ENCODE measurements at places on chromosomes 5 and 9. TPM values are rescaled to one million over a fixed set of nuclear protein-coding genes. Genes with fewer than 3 reads are reported as not detected.

Gene AK8
- 0.09 TPM for total RNA-seq

Gene ACOT12
- total RNA-seq: not detected

Gene SMC2
- total RNA-seq: 15.5 TPM

Gene SIT1
- total RNA-seq: not detected

Gene SAXO1
- not detected for total RNA-seq

Gene DAB2
- 129 TPM for total RNA-seq

Gene DNAH5
- total RNA-seq: 0.17 TPM

Gene CATSPER3
- total RNA-seq: not detected

Gene FOXD4L4
- 0.17 TPM for total RNA-seq

Gene ALDH7A1
- 28.7 TPM for total RNA-seq

Gene MAP1B
- 134 TPM for total RNA-seq

Gene CNOT8
- 114 TPM for total RNA-seq

Gene AQP3
- total RNA-seq: 0.51 TPM

Gene CDO1
- total RNA-seq: 3.3 TPM

- no peak for DNase-seq
Observed at GRCh38 chr5:168647083-168647482, 67.9 kb upstream of the PANK3 start.

DNA sequence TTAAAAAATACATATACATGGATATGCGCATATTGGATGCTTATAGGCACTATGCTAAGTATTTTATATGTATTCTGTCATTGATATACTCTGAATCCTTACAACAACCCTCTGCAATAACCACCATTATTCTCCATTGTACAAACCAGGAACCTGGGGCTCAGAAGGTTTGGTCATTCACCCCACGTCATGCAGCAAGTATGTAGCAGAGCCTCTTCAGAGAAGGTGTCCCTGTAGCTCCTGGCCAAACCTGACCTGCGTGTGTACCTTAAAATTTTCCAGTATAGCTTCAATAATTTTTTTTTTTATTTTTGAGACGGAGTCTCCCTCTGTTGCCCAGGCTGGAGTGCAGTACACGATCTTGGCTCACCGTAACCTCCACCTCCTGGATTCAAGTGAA is 51.9 kb downstream of the MFAP3 start:
- no peak for DNase-seq

DNA sequence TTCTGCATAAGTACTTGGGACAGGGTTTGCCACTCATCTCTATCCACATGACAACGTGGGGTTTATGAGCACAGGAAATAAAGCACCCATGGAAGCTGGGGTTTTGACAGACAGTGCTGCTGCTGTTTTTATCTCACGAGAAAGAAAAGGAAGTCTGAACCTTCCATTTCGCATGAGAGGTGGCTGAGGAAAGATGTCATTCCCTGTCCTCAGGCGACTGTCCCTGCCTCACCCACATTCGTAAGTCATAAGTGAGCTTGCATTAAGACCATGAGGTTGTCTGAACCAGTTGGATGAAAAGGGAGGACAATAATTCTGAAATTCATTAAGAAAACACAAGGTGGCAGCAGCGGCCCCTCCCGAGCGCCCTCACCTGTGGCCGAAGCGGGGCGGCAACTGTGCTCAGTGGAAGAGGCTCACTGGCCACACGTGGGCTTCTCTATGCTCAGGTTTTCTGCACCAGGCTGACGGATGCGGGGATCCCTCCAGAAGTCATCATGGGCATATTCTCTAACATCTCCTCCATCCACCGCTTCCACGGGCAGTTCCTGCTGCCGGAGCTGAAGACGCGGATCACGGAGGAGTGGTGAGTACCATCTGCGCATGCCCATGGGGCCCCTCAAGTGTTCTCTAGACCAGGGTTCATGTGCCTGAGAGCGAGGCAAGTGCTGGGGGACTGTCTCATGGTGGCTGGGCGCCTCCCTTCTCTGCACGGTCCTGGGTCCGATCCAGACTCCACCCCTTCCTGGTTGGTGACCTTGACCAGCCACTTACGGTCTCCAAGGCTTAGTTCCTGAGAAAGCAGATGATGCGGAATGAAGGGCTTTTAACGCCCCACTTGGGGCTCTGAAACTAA is 54.7 kb upstream of the SUSD3 start:
- peak; percentile 70 for DNase-seq

- peak; percentile 89 for DNase-seq
Observed at GRCh38 chr5:157528036-157528632, 47.4 kb downstream of the ADAM19 start.

GRCh38 chr9:133509179-133510083 is 15.3 kb downstream of the MYMK start:
- DNase-seq: peak; percentile 5

- peak; percentile 74 for DNase-seq
Observed at GRCh38 chr5:81787474-81788242, 36.8 kb upstream of the SSBP2 start.

- no peak for DNase-seq
Observed at GRCh38 chr5:51225789-51226742, 157.2 kb upstream of the ISL1 start.

GRCh38 chr5:98941131-98941883 is 12.5 kb upstream of the CHD1 start:
- no peak for DNase-seq

DNA sequence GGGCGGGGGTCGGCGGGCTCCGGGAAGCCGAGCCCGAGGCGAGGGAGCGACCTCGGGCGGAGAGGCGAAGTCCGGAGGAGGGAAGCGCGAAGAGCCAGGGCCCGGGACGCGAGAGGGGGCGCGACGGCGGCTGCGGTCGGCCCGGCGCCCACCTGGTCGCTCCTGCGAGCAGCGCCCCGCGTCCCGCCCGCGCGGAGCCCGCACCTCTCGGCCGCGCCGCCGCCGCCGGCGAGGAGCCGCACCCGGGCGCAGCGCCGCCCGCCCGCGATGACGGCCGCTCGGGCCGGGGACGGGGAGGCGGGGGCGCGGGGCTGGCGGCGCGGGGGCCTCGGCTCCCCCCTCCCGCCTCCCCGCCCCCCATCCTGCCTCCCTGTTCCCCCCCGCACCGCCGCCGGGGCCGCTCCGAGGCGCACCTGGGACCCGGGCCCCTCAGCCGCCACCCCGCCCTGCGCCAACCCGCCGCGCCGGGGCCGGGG is 2.6 kb downstream of the NR5A1 start:
- DNase-seq: no peak

DNA sequence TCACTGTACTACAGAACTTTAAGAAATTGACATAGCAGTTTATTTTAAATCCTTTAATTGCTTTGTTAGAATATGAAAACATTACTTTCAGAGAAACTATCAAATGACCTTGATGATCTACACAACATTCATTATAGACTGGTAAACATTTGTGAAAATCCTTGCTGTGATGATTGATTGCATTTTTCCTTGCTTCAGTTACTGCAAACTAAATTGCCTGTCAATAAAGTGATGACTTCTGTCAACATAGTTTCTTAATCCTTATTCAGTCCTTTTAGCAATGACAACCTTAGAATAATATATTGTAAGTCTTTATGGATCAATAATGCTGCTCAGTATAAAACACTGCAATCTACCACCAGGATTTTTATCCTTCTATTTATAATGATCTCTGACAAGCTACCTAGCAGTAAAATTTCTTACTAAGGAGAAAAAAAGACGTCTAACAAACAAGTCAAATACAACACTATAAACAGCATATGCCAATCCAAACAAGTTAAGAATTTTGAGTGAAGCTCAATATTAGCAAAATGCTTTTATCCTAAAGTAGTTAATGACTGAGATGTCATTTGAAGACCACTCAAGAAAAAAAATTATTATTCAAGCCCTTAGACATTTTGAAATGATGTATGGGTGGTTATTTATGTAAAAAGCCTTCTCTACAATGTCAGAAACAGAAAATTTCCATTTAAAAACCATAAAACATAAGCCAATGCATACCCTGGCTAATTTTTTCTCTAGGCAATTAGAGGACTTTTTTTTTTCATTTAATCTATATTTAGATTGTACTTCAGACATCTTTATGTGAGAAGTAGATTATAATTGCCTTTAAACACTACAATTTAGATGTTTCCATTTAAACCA is 105.5 kb downstream of the FBXL17 start:
- no peak for DNase-seq

- DNase-seq: no peak
Observed at GRCh38 chr5:6520201-6520600, 71.5 kb downstream of the UBE2QL1 start.

DNA sequence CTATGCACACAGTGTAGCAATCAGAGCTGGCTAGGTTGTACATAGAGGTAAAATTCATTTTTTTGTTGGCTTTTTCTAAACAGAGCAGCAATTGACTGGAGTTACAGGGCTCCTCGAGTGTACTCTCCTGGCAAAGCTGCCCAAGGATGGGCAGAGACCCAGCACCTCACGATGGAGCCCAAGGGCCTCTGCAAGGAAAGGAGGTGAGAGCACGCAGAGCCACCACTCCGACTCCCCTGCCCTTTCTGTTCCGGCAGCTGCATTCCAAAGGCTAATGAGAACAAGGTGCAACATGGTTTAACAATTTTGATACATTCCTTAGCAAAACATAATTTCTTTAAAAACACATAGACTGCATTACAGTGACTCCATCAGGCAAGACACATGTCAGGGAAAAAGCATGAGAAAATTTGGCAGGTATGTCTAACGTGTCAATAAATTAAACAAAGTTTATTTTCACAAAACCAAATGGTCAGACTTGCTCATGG is 47.5 kb downstream of the SAXO1 start:
- no peak for DNase-seq

DNA sequence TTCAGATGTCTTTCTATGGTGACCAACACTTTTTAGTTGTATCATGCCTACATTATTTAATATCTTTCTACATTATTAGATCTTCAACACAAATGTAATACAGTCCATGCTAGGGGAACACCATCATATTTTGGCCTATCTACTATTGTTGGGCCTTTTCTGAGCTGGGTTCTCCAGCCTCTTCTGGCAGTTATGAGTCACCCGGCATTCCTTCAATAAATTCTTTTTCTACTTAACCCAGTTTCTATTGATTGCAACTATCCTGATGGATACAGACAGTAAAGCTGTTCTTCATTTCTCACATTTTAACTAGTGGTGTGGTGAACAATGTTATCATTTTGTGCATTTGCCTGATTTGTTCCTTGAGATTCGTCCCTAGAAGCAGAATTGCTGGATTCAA is 529.3 kb downstream of the BNC2 start:
- no peak for DNase-seq

- DNase-seq: no peak
Observed at GRCh38 chr5:82513738-82514137, 235.6 kb upstream of the RPS23 start.

DNA sequence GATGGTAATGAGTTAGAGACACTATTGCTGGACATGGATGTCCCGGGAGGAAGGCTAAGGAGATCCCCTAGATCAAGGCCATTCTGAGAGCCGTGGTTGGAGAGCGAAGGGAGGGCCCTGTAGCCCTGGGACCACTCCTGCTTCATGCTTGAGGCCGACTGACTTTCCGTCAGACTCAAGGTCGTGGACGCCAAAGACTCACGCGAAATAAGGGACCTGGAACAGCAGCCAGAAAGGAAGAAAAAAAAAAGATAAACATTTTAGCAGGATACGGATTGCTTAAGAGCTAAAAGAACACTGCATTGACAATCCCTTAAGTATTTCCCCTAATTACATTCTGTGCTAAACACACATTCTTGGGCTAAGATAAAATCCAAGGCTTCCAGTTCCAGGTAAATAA is 181.2 kb downstream of the GLIS3 start:
- DNase-seq: no peak

DNA sequence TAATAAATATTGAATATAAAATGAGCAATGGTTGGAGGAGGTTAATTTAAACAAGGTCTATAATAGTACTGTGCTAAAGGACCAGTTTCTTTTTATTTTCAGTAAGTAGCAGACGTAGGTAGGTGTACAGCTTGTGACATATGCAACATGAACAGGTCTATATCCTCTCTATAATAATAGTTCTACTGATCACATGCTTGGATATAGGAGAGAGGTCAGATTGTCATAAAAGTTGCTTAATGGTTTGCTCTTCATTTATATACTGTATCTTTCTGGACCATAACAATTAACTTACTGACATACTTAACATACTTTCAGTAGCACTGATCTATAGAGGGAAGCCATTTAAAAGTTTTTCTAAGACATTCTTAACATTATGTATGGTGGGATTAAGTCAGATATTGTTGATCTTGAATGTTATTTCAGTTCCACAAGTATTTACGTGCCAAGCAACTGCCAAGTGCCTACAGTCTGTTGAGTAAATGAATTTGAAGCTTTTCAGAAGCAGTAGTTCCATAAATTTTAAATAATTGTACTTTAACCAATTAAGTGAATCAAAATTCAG is 68.0 kb downstream of the DENND4C start:
- no peak for DNase-seq

- no peak for DNase-seq
Observed at GRCh38 chr9:11962327-11962726, 730.9 kb upstream of the TYRP1 start.

- DNase-seq: no peak
Observed at GRCh38 chr5:127582773-127583370, 65.4 kb downstream of the PRRC1 start.

GRCh38 chr5:59569608-59570334 is 323.8 kb downstream of the PDE4D start:
- DNase-seq: peak; percentile 25

DNA sequence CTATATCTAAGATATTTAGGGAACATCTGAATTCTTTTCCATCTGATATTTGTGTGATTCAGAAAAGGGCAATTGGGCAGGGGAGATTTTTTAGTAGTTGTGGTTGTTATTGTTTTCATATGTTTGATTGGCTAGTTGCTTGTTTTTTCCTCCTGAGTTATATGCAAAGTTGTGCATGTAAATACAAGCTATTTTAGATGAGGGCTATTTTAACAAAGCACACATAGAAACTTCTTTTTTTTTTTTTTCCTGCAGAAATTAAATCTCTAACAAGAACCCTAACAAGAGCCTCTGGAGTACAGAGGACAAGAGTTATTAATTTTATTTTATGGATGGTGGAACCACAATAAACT is 559.1 kb downstream of the CETN3 start:
- DNase-seq: no peak

GRCh38 chr5:137152616-137153015 is 346.5 kb downstream of the SPOCK1 start:
- DNase-seq: no peak

GRCh38 chr5:59685793-59686192 is 207.7 kb downstream of the PDE4D start:
- DNase-seq: no peak
